ENCODE measurements at places on chromosomes 13 and 19.

GRCh38 chr19:46903458-46903857, 42.7 kb downstream of the ARHGAP35 start:
- DNase-seq: no peak

GRCh38 chr19:17824339-17824738, 3.0 kb upstream of the INSL3 start:
- DNase-seq: no peak

DNA sequence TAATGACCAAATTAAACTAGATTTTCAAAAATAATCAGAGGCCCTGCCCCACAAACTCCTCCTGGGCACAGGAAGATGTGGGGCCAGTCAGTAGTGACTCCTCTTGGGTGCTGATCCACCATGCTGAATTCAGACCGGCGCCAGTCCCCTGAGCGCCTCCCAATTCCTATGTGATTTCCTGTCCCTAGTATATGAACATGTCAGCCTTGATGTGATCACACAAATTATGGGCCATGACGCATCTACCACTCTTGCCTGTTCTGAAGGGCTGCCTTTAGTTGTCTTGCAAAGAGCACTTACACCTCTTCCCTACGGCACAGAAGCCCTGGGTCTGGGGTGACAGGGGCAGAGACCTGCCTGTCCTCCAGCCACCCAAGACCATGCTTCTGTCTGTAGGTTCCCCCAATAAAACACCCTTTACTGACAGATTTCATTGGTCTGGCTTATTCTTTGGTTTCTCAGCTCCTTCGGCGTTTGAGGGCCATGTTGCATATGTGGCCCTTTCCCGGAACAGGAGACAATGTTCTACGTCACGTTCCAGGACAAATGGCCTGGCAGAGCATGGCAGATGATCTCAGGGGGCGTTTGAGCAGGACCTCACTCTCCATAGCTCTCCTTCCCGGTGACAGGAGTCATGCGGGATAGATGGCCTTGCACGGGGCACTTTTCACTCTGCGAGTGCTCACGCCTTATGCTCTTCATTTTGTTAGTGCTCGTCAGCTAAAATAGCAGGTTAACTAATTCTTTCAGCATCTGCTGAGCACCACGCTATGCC, 5.6 kb upstream of the ATP11A start:
- no peak for DNase-seq

DNA sequence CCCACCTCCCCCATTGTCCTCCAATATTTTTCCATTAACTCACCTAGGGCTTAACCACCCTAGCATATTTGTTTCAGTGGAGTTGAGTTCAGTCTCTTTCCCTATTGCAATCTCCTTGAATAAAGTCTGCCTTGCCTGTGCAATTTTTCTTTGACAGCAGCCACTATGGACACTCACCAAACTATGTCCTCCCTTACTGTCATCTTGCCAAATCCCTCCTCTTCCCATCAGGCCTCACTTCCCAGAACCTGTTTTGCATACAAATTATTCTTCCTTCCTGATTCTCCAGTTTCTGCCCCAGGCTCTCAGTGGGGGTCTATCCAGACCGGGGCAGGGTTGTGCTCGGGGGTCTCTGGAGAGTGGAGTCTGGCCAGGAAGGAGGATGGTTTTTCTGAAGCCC, 2.2 kb upstream of the LYPD5 start:
- DNase-seq: no peak

DNA sequence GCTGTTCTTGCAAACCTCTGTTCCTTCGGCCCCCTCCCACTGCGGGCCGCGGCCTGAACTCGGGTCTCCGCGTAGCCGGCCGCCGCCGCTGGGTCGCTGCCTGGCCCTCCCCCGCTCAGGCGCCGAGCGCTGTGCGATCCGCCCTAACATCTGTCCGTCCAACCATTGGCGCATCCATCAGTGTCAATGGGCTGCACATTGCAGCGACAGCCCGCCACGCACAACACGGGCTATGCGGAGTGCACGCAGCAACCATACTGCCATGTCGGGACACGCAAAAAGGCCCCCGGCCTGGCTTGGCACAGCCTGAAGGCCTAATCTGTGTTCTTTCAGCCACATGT, 2.6 kb upstream of the TSHZ3 start:
- DNase-seq: no peak

DNA sequence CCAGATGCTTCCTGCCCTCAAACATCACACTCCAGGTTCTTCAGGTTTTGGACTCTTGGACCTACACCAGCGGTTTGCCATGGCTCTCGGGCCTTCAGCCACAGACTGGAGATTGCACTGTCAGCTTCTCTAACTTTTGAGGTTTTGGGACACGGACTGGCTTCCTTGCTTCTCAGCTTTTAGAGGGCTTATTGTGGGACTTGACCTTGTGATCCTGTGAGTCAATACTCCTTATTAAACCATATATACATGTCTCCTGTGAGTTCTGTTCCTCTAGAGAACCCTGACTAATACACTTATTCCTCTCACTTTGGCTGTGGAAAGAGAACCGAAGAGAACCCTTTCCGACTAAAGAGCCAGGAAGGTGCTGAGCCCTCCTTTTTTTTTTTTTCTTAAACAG, 53.6 kb downstream of the LMO7 start:
- DNase-seq: no peak

DNA sequence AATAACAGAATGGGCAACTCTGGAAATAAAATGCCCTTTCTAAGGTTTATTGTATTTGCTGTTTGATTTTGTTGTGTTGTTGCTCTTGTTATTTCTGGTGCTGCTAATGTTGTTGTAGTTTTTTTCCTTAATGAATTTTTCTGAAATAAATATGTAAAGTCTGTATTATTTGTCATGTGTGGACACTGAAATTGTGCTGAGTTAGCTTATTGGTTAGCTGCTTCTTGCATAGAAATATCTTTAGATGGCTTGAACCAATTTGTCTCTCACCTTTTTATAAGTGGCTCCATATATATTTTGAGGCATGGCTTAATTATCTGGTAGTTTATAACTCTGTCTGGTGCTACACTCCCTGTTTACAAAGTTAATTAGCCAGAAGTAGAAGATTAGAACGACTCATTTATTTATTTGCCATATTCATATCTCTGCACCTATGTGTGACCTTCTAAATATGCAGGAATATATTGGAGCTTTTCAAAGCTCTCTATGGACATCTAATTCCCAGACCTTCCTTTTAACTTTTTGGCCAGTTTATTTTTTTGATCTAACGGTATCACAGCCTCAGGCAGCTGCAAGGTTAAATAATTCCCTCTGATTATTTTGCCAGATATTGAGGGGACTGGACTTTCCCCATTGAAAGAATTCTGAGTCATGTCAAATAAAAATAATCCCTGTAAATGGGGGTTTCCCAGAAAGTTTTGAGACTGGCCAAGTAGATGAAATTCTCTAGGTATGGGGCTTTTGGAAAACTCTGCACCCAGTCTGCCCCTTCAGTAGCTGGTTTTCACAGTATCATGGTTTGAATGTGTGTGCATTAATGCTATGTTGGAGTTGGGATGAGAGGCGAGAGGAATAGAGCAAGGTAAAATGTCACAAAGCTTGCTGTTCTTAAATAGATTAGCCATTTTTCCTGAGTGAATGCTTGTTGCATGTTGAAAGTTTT, 1331.7 kb upstream of the MIR17HG start:
- no peak for DNase-seq

DNA sequence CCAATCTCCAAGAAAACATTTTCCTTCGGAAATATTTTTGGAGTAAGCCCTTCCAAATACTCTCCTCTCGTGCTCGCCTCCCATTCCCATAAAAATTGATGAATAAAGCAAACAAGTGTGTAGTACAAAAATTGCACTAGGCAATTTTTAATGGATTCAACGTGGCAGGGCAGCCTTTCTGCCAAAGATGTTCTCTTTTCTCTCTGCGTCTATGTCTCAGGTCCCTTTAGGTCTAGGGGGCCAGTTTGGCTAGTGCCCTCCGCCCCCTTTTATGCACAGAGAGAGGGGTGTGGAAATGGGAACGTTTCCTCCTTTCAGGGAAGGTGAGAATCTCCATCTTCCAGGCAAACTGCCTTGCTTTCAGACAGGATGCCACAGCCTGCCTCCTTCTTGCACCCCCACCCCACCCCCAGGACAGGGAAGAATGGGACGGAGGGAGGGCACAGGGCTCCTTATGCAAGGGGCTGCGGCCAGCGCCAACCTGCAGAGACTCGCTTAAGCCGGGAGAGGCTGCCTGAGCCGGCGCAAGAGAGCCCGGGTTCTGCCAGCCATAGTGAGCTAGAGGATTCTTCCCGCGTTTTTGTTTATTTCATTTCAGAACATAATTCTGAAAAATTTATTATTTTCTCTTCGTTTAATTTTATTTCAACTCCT, 2.7 kb upstream of the ZIC2 start:
- DNase-seq: no peak

DNA sequence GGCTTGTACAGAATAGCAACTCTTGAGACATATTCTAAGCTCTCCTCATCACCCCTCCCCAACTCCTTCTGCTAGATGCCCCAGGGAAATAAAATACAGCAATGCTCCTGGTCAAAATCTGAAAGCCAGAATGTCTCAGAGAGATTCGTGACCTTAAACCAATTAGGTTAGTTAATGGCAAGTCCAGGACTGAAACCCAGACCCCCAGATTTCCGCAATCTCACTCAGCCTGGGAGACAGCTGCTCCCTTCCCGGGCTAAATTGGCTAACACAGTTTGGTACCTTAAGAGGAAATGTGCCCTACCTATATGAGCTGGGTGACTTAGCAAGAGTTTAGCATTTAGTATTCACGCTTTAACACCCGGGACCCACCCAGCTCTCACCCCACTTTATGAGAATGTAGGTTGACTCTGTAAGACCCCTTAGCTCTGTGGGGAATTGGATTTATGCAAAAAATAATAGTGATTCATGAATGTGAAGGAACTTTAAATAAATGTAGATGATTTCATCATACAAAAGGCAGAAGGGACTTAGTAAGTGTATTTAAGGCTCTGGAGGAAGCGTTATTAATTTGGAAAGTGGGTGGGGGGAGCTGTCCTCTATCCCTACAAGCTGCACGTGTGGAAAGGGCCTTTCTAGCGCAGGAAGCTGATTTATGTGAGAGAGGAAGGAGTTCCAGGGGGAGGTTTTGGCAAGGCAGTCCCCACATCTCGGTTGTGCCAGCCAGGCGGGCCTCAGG, 1.1 kb downstream of the DLEU7 start:
- DNase-seq: no peak

Measured in naive thymus-derived CD8-positive, alpha-beta T cell (primary cell).